MCF 10A (cell line): ENCODE measurements at places on chromosomes 4 and X. TPM values are rescaled to one million over a fixed set of nuclear protein-coding genes. Genes with fewer than 3 reads are reported as not detected.

- DNase-seq = no peak
Observed at GRCh38 chr4:70984106-70984505, 9.3 kb upstream of the DCK start.

DNA sequence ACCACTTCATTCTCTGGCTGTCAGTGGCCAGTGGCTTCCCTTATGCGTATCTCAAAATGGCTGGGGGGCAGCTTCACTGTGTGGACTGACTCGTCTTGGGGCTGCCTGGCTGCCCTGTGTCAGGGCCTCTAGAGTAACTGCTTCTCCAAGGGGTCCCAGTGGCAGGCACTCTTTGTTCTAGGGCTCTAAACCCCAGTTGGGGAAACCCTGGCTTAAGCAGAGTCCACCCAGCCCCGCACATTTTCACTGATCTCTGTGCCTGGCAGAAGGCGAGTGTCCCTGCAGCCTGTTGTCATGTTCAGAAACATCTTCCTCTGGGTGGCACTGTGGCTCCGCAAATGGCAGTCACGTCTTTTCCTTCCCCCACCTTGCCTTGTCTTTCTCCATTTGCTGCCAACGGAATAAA, 59.7 kb downstream of the NBDY start:
- no peak for DNase-seq

DNA sequence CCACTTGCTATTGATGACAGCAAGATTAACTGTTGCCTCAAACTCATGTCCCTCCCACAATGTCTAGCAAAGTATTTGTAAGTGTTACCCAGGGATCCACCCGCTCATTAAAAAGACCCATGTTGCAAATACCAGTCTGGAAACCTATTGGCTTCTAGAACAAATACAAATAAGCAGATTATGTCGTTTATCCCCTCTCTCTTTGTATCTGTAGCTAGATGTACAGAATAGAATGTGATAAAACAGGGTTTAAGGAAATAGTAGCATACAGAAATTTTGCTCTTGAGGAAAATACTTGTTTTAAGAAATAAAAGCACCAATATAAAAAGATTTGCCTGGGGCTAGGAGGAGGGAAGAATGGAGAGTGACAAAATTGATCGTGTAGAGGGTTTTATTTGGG, 142.7 kb upstream of the ZIC3 start:
- DNase-seq = no peak

GRCh38 chr4:100569196-100569595, 51.4 kb upstream of the EMCN start:
- no peak for DNase-seq

DNA sequence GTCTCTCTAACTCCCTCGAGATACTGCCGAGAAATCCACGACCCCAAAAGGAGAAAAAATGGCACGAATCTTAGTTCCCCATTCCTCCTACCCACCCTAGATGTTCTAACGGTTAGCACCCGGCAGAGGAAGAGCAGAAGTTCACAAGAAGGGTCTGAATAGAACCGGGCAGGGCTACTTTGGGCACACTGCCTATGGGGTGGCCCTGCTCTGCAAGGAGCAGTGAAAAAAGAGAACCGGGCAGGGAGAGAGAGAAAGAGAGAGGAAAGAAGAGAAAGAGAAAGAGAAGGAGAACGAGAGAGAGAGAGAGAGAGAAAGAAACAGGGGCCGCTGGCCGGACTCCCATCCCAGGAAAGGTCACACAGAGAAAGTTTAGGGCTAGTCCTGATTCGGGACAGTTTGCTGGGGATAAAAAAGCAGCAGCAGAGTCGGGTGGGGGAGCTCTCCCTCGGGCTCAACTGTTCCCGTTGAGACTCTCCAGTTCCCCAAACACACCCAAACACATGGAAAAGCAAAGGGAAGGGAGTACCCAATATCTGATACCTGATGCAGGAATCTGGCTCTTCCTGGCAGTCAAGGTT, 468 bp downstream of the GLA start:
- no peak for DNase-seq

GRCh38 chr4:82811838-82812341, 13.3 kb upstream of the SCD5 start:
- DNase-seq = no peak

MAP3K15 gene
- total RNA-seq = not detected in 2 replicates
